ENCODE measurements at places on chromosomes 5 and 9.

DNA sequence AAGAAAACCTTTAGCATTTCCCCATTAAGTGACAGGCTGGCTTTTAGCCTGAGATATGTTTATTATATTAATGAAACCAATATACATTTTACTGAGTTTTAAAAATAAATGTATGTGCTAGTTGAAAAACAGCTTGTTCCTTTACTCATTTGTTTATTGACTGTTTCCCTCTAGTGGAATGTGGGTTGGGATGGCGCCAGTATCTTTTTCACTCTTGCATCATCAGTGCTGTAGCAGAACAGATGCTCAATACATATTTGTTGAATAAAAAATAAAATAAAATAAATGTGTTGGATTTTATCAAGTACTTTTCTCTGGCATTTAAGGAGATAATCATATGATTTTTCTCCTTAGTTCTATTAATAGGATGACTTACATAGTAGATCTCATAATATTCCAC lies 43.0 kb downstream of the FSTL4 start:
- DNase-seq: no peak

- DNase-seq: no peak
These were observed 1697.1 kb downstream of the MAT2B start for GRCh38 chr5:165202519-165202910.

DNA sequence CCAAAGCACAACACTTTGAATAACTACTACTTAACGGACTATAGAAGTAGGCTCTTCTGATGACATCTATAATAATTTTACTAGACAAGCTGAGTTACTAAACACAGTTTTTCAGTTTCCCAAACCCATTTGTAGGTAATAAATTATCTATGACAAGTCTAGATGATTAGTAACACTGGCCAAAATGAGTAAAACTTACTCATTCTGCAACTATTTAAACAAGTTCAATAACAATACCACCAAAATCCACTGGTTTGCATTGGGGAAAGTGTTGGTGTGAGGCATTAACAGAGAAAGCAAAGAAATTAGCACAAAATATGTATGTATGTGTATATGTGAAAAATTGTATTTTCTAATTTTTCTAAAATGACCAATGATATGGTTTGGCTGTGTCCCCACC lies 119.3 kb downstream of the NR2F1-AS1 start:
- DNase-seq: no peak

GRCh38 chr5:65061250-65061973 lies 292.7 kb downstream of the CWC27 start:
- DNase-seq: no peak

GRCh38 chr9:72129271-72130156 lies 19.7 kb upstream of the GDA start:
- no peak for DNase-seq

GRCh38 chr9:89514337-89514736 lies 16.4 kb upstream of the SEMA4D start:
- no peak for DNase-seq

- no peak for DNase-seq
These were observed 33.3 kb upstream of the RNF38 start for GRCh38 chr9:36433386-36433785.

Data from NK-92 treated with Interleukin-12 subunit alpha and Interleukin-12 subunit beta, amount 100 ng/mL, for 24 hours (cell line).